ENCODE measurements at places on chromosomes 11 and 22.

DNA sequence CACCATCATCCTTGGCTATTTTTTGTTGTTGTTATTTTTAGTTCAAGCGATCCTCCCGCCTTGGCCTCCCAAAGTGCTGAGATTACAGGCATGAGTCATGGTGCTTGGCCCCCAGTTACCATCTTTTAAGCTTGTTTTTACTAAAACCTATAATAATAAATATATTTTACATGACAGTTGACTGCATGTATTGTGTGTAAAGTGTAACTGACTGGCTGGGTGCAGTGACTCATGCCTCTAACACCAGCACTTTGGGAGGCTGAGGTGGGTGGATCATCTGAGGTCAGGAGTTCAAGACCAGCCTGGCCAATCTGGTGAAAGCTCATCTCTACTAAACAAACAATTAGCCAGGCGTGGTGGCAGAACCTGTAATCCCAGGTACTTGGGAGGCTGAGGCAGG, 386.2 kb downstream of the TENM4 start:
- no peak for DNase-seq

DNA sequence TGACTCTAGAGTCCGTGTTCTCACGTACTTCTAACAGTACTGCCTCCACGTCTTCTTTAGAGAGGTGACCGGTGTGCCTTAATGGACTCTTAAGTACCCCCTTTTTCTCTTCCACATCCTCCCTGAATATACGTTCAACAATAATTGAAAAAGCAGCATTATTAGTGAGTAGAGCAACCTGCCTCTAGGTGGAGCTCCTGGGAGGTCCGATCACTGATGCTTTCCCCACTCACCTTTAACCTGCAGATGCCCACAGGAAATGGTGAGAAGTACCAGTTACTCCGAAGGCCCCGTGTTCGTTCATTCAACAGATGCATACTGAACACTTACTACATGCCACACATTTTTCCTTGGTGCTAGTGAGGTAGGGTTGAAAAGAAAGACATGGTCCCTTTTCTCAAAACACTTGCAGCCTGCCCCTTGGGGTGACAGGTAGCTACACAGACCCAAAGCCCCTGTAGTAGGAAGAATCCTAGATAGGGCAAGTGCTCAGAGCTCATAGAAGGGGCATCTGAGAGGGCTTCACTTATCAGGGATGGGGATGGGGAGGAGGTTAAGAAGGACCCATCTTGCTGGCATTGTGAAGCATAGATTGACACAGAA, 72.7 kb downstream of the FEZ1 start:
- DNase-seq: no peak

DNA sequence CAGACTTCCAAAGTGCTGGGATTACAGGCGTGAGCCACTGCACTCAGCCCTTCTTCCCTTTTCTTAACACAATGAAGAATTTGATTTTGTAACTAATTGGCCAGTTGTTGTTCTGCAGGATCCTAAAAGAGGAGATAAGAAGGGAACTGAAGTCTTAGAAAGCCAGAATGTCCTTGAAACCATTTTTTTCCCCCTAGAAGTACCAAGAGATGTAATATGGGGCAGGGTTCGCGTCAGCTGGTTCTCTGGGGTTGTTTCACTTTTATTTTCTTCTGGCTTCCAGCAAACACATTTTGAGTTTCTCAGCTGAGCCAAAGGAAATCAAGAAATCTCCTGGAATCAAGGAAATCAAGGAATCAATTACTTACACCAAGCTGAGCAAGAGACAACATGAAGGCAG, 7.6 kb upstream of the NUCB2 start:
- no peak for DNase-seq

DNA sequence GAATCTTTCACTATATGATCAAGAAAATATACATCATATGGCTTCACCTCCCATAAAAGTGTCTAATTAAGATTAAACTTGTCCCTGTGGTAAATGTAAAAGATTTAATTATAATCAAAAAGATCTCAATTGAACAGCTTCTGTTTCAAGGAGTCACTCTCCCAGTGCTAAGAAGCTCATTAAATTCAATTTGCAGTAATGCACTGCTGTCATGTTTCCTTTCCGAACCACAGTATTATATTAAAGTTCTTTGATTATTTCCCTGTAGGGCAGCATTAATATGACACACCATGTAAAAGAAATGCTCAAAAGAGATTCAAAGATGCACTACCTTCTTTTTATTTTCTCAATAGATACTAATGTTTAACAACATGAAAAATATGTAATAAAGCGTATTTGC, 758.4 kb downstream of the LRRC4C start:
- DNase-seq: no peak

DNA sequence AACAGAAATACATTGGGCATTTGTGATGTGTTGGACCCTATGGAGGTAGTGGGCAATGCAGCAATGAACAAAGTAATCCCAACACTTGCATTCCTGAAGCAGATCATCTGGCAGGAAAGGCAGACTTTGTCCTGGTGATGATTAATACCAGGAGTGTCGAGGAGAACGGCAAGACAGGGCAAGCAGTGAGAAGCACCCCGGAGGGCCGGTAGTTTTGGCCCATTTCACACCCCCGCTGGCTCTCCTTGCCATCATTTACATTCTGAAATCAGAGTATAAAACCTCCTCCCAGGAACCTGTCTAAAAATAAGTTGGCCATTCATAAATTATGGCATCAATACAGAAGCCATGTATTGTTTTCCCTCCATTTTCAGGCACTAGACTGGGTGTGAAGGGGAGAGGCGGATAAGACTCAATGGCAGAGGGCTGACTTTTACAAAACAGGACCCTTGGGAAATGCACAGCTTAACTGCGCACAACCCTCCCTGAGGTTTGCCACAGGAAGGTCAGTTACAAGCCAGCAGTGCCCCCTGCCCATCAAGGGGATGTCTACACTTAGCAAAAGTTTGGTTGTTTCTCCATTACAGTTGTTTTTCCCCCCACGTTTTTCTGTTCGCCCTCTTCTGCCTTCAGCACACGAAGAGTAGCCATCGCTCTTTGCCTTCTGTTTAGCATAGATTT, 55.6 kb downstream of the OPCML start:
- no peak for DNase-seq

DNA sequence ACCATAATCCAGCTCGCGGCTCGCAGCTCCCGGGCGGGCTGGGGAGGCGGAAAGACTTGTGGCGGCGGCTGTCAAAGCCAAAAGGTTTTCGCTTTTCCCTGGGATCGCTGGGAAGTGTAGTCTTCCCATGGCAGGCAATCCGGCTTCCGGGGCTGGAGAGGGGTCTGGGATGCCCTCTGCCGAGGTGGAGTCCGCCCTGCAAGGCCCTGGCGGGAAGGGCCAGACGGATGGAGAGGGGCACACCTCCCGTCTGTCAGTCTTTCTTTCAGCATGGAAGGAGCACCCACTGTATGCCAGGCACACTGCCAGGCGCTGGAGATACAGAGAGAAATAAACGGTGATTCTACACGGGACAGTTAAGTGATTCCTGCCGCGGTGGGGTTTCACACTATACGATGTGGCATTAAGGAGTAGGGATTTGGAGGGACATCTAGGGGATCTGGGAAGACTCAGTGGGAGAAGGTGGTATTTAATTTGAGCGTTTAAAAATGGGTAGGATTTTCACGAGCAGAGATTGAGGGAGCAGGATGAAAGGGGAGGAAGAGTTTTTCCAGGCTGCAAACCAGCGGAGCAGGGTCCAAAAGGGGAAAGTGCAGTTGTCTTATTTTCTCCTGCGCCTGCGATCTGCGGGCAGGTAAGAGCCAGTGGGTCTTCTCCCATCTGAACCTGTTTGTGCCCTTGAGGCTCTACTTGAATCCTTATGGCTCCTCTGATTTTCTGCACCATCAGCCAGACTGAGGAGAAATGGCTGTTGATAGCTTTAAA, at the start of gene BACE1:
TSS of gene BACE1 (minus strand) at position 60 of the 765 bp plus-strand sequence. CDS start 461 bp downstream, outside the sequence.
- peak; percentile 69 for DNase-seq
